CD8-positive, alpha-beta memory T cell (primary cell): ENCODE measurements at places on chromosomes 13 and 19.

- DNase-seq = no peak
Observed at GRCh38 chr19:3293560-3293959, 69.1 kb downstream of the CELF5 start.

DNA sequence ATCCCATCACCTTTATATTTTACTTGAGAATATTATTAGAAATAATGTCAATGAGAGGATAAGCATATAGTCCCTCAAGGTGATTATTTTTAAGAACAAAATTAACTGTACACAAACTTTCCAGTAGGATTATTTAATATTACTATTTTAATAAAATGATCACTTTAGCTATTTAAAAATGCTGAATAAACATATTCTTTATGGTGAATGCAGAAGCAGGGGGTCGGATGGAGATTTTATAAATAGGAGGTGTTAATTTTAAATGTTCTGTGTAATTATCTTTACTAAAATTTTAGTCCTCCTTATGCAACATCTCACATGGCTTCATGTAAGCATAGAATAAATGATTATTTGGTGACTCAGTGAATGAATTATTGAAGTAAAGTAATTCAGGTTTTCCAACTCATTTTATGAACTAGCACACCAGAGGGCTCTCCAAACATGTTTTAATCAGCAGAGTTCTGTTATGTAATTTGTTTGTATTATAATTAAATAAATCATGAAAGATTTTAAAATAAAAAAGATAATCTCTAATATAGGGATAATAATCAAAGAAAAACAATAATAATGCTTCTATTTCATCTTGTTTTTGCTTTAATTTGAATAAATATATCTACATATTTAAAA is 1635.2 kb downstream of the EFNB2 start:
- DNase-seq = no peak

GRCh38 chr19:18385675-18386542 is at the start of gene GDF15:
Gene GDF15, plus strand, starts transcription at chr19:18386158. Its CDS starts 32 bp downstream, at chr19:18386190.
- no peak for DNase-seq

DNA sequence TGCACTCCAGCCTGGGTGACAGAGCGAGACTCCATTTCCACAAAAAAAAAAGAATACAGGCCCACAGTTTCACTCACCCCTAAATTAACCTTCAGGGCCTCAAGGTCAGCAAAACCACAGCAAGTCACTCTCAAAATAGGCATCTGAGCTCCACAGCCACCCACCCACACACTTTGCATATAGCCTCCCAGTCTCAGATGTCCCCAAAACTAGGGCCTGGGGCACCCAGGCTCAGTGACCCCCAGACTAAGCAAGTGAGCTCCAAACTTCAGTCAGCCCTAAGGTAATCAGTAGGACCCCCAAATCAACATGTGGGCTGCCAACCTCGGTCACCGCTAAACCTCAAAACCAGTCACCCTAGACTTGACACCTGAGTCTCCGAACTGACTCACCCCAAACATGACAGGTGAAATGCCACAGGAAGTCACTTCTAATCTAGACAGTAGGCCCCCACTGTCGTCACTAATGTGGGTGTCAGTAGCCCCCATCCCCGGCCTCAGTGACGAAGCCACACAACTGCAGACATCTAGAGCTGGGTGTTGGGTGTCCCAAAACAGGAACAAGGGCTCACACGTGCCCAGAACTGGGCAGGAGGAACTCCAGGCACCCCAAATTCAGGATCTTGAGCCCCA is 13.9 kb downstream of the RABAC1 start:
- DNase-seq = peak; percentile 84

- DNase-seq = no peak
Observed at GRCh38 chr19:39132344-39132969, 6.9 kb downstream of the PAK4 start.

GRCh38 chr13:36432106-36432544 is at the start of gene CCNA1:
Gene CCNA1, plus strand, starts transcription at chr13:36432495. Its CDS starts 562 bp downstream, at chr13:36433057.
- DNase-seq = no peak

- DNase-seq = no peak
Observed at GRCh38 chr19:48926909-48927308, 6.6 kb upstream of the DHDH start.

DNA sequence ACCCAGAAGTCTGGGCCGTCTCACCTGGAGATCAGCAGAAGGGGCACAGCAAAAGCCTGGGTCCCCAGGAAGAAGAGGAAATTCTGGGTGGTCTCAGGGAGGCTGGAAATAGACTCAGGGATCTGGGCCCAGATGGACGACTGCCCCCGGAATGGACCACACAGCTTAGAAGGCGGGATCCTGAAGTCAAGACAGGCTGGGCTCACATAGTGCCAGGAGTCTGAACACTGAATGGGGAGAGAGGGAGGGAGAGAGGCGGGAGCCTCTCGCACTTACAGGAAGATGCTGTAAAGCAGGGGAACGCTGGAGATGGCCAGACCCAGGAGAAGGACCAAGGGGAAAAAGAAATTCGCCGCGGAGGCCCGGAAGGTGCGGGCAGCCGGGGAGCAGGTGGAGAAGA is 1.3 kb upstream of the LENG1 start:
- no peak for DNase-seq

DNA sequence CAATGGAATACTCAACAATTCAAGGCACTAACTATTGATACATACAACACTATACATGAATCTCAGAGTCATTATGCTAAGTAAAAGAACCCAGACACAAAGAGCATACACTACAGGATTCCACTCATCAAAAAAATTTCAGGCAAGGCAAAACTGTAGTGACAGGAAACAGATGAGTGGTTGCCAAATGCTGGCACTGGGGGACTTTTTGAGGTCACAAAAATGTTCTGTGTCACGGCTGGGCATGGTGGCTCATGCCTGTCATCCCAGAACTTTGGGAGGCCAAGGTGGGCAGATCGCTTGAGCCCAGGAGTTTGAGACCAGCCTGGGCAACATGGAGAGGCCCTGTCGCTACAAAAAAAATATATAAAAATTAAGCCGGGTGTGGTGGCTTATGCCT is 129.4 kb downstream of the KL start:
- no peak for DNase-seq

GRCh38 chr19:35755550-35756376 is 1.1 kb downstream of the HSPB6 start:
- peak; percentile 38 for DNase-seq

DNA sequence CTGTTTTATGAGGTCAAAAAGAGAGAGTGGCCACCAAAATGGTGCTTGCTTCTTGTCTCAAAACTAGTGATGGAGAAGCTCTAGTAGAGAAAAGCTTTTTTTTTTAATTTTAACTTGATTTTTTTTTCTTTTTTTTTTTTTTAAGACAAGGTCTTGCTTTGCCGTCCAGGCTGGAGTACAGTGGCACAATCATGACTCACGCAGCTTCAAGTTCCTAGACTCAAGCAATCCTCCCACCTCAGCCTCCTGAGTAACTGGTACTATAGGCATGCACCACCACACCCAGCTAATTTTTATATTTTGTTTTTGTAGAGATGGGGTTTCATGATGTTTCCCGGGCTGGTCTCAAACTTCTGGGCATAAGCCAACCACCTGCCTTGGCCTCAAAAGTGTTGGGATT is 279.0 kb downstream of the TBC1D4 start:
- DNase-seq = no peak

- DNase-seq = no peak
Observed at GRCh38 chr13:49441846-49442245, 2.0 kb downstream of the CAB39L start.

- DNase-seq = no peak
Observed at GRCh38 chr13:98187155-98187964, 10.3 kb upstream of the RNF113B start.

GRCh38 chr19:42201489-42202289 is 15.8 kb downstream of the DEDD2 start:
- peak; percentile 39 for DNase-seq

- no peak for DNase-seq
Observed at GRCh38 chr13:25501231-25501630, 129.5 kb downstream of the ATP8A2 start.

- DNase-seq = peak; percentile 41
Observed at GRCh38 chr13:113584870-113585671, 518 bp downstream of the TFDP1 start.

DNA sequence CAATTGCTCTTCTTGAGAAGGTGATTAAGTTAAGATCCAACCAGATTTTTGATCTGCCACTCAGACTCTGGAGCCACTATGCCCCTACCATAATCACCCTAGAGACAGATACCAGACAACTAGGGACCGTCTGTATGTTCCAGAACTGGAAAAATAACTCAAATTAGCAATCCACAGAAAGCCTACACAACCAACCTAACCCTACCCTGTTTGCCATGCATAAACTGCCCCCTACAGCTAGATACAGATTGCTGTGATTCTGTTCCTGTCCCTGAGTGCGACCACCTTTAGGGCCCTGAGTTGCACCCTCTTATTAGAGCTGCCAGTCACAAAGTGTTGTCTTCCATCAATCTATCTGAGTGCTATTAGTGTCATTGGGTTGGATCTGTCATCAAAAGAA is 929.8 kb upstream of the SLITRK1 start:
- no peak for DNase-seq

DNA sequence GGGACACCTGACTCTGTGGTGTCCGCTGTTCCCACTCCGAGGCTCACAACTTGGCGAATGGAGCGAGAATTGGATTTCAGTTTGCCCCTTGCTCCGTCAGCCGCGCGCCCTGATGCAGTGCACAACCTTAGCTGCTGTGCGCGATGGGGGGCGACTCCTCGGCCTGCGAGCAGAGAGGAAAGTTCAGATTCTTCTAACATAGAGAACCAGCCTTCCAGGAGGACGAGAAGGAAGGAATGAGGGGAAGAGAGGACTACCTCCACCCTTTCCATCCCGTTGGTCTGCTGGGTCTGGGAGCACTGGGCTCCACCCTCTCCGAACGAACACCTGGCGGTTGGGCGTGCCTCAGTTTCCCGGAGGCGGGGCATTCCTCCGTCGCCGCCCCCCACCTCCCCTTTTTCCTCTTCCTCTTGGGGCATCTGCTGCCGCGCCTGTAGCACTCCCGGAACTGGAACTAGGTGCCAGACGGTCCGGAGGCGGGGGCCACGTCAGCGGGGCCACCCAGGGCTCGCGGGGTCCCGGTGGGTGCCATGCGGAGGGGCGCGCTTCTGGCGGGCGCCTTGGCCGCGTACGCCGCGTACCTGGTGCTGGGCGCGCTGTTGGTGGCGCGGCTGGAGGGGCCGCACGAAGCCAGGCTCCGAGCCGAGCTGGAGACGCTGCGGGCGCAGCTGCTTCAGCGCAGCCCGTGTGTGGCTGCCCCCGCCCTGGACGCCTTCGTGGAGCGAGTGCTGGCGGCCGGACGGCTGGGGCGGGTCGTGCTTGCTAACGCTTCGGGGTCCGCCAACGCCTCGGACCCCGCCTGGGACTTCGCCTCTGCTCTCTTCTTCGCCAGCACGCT is at the start of gene KCNK6:
Gene KCNK6, plus strand, starts transcription at position 425 of the 838 bp plus-strand sequence. Its CDS starts 106 bp downstream, at position 531.
- DNase-seq = peak; percentile 63

- DNase-seq = no peak
Observed at GRCh38 chr13:101915331-101915730, 462.9 kb downstream of the ITGBL1 start.

GRCh38 chr13:112446867-112447266 is 70.7 kb downstream of the SPACA7 start:
- no peak for DNase-seq

- peak; percentile 100 for DNase-seq
Observed at GRCh38 chr19:58572818-58573657, at the start of gene MZF1. Gene MZF1, minus strand, starts transcription at chr19:58573335. Its CDS starts 1,946 bp downstream, at chr19:58571389.

DNA sequence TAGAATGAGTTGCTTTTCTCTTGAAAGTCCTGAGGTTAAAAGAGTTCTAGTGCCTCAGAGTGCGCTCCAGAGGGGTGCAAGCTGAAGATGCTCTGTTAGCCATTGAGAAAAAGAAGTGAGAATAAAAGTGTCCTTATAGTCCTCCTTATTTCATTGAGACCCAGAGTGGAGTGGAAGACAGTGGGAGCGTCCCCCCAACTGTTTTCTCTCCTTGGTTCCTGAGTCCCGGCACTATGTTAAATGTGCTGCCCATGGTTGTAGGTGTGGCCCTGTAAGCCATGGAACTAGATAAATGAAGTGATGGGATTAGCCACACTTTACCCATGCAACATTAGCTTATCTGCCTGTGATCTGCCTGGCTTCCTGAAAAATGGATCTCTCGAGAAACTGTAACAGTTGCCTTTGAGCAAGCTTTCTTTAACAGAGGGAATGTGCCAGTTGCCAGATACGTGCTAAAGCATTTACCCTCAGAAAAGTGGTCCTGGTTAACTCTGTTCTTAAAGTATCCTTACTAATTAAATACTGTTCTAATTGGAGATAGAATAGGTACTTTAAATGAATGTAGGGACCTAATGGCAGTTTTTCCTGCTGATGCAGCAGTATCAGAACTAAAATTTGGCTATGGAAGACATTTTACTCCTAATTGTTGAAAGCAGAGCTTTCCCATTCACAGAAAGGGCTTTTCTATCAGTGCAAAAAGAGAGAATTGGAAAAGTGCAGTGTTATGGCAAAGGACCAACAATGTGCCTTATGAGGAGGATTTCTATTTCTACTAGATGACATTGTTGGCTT is 21.4 kb upstream of the PSG9 start:
- no peak for DNase-seq

DNA sequence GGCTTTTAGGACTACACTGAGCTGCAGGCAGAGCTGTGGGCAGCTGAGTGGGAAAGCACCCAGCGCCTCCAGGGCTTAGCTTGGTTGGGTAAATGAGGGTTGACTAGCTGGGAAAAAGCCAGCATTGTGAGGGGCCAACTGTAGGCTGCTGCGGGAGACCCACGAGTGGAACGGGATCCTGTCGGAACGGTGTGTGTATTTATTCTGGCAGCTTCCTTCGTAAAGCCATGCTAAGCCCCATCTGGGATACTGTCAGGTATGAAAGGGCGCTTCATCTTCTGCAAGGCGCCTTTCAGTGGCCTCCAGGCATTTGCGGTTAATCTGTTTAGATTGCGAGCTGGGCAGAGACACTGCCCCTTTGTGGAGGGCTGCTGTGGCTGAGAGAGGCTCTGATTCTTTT is 39.5 kb upstream of the CNMD start:
- DNase-seq = no peak

DNA sequence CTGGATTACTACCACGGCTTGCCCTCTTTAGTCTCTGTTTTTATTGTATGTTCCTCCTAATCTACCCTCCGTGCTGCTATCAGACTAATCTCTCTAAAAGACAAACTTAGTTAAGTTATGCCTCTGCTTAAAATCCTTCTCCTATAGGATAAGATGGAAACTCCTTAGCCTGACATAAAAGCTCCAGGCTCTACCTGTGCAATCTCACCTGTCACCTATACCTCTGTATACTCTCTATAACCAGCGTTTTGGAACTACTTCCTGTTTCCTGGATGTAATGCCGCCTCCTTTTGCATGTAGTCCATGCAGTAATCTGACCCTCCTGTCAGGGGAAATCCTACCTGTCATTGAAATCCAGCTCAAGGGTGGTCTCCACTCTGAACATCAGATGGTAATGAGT is 41.2 kb downstream of the OLFM4 start:
- no peak for DNase-seq

- DNase-seq = no peak
Observed at GRCh38 chr19:16901491-16902175, 12.8 kb downstream of the F2RL3 start.

GRCh38 chr19:4516939-4517300 is 1.4 kb downstream of the PLIN4 start:
- DNase-seq = no peak

DNA sequence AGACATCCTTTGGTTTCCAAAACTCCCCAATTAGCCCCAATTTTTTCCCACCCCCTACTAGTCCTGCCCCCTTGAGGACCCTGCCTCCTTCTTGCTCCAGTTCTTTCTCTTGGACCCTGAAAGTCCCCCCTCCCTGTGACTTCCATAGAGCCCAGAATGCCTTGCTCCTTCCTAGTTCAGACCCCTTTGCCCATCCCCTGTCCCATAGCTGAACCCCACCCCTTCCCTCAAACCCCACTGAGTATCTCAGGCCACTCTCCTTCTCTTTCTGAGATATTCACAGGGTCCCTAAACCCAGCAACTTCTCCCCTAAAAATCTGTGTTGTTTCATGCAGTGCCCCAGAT is 1.1 kb upstream of the LRFN1 start:
- no peak for DNase-seq
